ENCODE measurements at places on chromosomes 16 and 17.

- no peak for DNase-seq
These were observed 4.4 kb downstream of the TP53I13 start for GRCh38 chr17:29572691-29573557.

GRCh38 chr17:29620271-29620670, 2.4 kb downstream of the CORO6 start:
- no peak for DNase-seq

GRCh38 chr17:58513267-58513964, 1.0 kb downstream of the MTMR4 start:
- no peak for DNase-seq

DNA sequence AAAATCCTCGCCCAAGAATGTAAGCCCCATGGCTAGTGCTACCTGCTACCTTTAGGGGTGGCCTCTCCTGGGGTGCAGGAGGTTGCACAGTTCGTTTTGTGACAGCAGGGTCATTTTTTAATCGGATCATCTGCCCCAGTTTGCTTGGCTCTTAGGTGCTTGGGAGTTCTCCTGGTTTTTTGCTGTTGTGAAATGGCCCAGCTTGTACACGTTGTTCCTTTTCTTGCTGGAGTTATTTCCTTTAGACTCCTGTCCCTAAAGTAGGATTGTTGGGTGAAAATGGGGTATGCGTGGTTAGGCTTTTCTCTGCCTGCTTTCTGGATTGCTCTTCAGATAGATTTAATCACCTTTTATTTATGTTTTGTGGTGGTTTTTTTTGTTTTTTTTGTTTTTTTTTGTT, 25.8 kb downstream of the ABCC1 start:
- DNase-seq, result no peak

DNA sequence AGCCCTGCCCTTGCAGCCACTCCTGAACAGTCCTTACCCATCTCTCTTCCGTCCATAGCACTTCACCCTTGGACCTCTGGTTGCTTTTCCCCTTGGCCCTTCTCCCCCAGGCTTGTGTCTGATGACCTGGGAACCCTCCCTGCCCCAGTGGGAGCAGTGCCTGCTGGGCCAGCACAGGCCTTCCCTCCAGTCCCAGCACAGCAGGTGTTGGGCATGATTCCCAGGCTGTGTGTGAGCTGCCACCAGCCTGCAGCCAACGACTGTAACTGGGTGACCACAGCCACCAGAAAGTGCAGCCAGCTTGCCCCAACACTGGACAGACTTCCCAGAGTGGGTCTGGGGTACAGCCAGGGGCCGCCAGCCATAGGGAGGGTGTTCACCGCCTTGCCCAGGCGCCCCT, 30.0 kb downstream of the CRAMP1 start:
- no peak for DNase-seq

DNA sequence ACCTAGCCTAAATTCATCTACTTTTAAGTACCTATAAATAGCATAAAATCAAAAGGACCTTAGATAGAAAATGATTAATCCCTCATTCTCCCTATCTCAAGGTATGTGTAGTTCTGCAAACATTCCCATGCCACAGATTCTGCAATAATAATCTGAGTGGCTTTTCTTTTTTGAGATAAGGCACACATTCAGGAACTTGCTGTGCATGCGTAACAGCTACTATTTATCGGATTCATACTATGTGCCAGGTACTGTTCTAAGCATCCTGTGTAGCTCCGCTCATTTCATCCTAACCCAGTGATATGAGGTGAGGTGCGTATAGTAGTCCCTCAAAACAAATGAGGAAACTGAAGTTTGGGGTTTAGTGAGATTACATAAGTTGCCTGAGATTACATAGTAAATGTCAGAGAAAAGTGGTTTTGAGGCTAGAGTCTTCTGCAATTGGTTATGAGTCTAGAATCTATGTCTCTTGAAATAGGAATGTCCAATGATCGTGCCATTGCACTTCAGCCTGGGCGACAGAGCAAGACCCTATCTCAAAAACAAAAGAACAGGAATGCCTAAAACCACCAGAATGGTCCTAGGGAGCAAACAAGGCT, 2.0 kb upstream of the ZNF263 start:
- no peak for DNase-seq

GRCh38 chr16:79074951-79075350, 525.6 kb downstream of the MAF start:
- no peak for DNase-seq

DNA sequence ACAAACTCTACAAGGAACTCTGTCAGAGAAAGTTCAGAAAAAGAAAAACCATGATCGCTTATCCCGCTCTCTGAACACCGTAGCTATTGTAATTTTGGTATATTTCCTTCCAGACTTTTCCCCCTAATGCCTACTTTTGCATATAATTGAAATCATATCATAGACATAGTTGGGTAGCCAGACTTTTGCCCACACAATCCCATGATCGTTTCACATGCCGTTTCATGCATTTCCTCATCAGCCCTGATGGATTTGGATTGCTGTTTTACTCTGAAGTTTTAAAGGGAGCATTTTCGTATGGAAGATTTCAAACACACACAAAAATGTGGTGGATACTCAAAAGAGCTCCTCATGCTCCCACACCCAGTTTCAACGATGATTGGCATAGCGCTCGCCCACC, 31.3 kb downstream of the COX4I1 start:
- DNase-seq, result no peak

DNA sequence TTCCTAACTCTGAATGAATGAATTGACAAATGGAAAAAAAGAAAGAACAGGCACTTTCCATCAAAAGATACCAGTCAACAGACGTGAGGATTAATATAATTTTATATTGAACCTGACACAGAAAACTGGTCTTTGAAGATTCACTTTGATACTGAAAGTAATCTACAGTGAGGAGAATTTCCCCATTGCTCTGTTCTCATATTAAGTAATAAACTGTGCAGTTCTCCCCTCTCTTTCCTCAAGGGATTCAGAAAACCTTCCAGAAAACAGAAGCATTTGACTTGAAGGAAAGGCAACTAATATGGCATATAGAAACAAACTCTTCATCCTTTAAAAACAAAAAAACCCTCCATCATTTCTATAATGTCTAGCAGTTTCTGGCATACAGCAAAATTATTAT, 2.2 kb downstream of the TEX2 start:
- DNase-seq, result no peak

- DNase-seq, result no peak
These were observed 8.6 kb upstream of the TSPOAP1 start for GRCh38 chr17:58337210-58337599.

DNA sequence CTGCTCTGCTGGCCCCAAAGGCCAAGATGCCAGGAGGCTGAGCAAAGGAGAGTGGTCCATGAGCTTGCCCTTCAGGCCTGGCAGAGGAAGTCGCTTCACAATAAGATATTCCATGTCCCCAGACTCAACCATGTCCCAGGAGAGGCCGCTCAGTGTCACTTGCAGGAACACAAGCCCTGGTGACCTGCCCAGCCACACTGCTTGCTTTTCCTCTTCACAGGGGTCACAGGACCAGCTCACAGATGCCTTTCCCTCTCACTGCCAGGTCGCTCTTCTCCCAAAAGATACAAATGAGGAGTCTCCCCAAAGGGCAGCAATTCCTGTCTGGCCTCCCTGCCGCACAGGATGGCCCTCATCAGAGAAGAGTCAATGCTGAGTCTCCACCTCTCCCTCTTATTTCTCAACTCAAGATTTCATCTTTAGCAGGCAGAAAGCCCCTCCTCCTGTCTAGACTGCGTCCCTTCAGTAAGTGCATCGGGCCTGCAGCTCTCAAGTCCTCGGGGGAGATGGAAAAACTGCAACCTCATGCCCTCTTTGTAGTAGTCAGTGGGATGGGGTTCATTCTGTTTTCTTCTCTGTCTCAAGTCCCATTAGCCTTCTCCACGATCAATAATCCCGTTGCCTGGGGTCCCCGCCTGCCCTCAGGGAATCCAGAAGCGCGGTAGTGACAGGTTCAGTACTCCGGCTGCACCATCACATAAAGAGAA, 5.0 kb downstream of the JUP start:
- no peak for DNase-seq

- no peak for DNase-seq
These were observed 7.6 kb downstream of the ADCY7 start for GRCh38 chr16:50273888-50274325.

DNA sequence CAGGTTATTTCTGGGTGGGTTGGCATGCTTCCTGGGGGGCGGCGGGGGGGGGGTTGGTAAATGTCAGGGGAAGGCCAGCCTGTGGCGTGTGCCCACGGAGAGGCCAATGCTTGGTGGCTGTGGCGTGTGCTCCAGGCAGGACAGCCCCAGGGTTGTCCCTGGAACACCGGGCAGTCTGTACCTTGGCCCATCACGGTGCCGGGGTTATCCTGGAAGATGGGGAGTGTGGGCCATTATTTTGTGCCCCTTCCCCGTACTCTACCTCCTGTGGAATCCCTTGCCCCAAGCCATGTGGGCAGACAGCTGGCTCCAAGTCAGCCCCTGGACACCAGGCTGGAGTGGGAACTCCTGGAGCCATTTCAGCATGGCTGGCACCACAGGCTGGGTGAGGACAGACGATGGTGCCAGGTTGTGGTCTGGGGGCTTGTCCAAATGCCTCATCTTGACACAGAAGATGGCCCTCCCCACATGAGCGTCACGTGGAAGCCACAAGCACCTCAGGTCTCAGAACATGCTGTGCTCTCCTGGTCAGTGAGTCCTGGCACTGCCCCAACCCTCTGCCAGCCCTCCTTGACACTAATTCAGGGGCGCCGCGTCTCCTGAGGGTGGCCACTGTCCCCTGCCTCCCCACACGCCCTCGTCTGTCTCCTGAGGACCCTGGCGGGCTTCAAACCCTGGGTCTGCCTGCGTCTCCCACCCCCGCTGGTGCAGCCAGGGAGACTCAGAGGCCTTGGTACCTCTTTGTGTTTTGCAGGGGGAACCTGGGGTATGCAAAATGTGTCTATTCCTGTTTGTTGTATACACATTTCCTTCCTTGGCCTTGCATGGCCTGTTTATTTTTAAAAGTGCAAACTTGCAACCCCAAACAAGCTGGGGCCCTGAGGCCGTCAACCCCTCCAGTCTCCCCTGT, 4.3 kb downstream of the SLC16A3 start:
- no peak for DNase-seq

DNA sequence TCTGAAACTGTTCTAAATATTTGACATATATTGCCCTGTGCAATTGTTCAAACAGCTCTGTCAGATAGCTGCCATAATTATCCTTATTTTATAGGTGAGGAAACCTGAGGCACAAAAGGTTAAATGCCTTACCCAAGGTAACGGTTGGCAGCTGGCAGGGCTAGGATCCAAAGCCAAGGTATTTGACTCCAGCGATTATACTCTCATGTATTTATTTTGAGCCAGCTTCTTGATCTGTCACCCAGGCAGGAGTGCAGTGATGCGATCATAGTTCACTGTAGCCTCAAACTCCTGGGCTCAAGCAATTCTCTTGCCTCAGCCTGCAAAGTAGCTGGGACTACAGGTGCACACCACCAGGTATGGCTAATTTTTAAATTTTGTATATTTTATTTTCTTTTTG, 7.2 kb downstream of the ENO3 start:
- no peak for DNase-seq

- DNase-seq, result no peak
These were observed 255.6 kb upstream of the SDK2 start for GRCh38 chr17:73899839-73900238.

- no peak for DNase-seq
These were observed 24.5 kb upstream of the HS3ST2 start for GRCh38 chr16:22789281-22789945.

DNA sequence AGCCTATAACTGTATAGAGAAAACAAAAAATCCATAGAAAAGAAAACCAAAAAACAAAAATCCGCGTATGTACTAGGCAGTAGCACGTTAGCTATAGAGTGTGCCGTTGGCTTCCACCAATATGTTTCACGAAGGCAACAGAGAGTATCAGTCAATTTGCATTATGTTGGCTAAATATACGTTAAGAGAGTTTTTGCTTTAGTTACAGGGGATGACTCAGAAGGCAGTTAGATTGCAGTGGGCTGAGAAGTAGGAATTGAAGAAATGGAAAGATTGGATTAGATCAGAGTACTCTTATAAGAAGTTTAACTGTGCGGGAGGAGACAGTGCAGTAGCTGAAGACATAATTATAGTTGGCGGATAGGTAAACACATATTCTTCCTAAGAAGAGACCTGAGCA, 911 bp upstream of the NACA2 start:
- no peak for DNase-seq

GRCh38 chr17:46766493-46767491, 51.7 kb downstream of the WNT3 start:
- DNase-seq, result no peak

Data from NCI-H1092 (cell line).